Stomach (tissue), 19 donors: ENCODE measurements at places on chromosomes 13 and 19. TPM values are rescaled to one million over a fixed set of nuclear protein-coding genes. Genes with fewer than 3 reads are reported as not detected.

The ZNF738 gene
- 20.9 TPM for total RNA-seq

The ZNF471 gene
- 9.0 TPM for total RNA-seq

The ADM5 gene
- not detected for total RNA-seq

The KDM4B gene
- 59.1 TPM for total RNA-seq

The ZNF524 gene
- 2.9 TPM for total RNA-seq

The TFDP1 gene
- 48.5 TPM for total RNA-seq
